ENCODE measurements at places on chromosomes 7 and 10. TPM values are rescaled to one million over a fixed set of nuclear protein-coding genes. Genes with fewer than 3 reads are reported as not detected.

- no peak for DNase-seq
These were observed 10.4 kb upstream of the ZMYND11 start for GRCh38 chr10:124874-125273.

DNA sequence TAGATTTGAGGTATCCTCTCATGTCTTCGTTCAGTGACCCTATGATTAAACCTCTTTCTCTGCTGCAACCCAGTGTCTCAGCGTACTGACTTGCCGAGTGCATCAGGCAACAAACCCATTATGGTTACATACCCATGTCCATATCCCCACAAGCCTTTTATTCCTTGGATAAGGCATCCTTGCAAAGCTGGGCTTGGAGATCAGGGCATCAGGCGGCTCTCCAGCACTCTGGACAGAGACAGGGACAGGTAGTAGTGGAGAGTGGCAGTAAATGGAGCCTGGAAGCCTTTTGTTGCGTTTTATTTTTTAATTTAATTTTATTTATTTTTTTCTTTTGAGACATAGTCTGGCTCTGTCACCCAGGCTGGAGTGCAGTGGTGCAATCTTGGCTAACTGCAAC, 32.0 kb upstream of the NPFFR1 start:
- no peak for DNase-seq

GRCh38 chr7:157271315-157271990, 65.4 kb upstream of the DNAJB6 start:
- no peak for DNase-seq

GRCh38 chr10:70293169-70293843, 9.5 kb upstream of the NPFFR1 start:
- no peak for DNase-seq

- no peak for DNase-seq
These were observed 185.8 kb upstream of the TMEM106B start for GRCh38 chr7:12025246-12025645.

- peak; percentile 59 for DNase-seq
These were observed 49.8 kb downstream of the SPOCK2 start for GRCh38 chr10:72038458-72039001.

DNA sequence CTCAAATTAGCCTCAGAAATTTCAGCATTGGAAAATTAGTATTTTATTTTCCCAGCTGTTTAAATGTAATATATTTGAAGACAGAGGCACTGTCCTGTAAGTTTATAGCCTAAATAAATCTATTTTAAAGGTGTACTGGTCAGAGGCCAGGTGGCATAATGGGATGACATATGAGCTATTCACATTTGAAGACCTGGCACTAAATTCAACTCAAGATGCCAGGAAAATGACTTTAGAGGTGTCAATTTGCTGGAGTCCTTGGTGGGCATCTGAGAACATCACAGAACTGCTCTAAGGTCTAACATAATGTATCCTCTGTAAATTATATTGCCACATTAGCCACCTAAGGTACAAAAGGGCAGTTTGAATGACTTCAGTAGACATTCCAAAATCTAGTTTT, 348.9 kb upstream of the BMPER start:
- DNase-seq: no peak

GRCh38 chr10:123390874-123391273, 236.7 kb downstream of the BUB3 start:
- no peak for DNase-seq

DNA sequence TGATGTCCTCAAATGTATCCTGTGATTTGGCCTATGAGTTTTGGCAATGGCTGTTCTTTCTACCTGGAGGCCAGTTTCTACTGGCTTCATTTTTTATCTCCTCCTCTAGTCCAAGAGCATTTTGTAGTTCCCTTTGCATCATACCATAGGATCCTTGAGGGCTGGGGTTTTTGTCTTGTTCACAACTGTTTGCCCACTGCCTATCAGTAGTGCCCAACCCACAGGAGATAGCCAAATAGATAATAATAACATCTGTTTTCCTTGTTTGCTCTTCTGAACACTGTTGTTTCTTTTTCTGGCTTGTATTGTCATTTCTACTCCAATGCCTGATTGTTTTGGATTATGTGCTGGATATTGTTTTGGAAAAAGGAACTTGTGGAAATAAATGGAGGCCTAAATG, 3.4 kb downstream of the CDK1 start:
- peak; percentile 25 for DNase-seq

- DNase-seq: no peak
These were observed 118.3 kb upstream of the KMT2E start for GRCh38 chr7:104895522-104896236.

DNA sequence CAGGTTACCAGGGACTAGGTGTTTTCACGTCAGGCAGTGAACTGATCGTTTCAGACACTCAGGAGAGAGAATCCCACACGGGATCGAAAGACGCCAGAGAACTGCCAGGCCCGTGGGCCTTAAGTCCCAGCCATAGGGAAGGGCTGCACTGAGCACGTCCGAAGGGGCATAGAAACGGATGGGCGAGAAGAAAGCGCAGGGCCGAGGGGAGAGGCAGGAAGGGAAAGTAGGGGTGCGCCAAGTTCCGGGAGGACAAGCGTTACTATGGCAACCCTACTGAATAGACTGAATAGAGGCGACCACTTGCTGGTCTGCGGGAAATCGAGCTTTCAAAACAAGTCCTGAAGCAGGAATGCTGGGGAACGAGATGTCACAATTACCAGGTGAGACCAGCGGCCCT, 421.3 kb upstream of the NUPR2 start:
- DNase-seq: no peak

DNA sequence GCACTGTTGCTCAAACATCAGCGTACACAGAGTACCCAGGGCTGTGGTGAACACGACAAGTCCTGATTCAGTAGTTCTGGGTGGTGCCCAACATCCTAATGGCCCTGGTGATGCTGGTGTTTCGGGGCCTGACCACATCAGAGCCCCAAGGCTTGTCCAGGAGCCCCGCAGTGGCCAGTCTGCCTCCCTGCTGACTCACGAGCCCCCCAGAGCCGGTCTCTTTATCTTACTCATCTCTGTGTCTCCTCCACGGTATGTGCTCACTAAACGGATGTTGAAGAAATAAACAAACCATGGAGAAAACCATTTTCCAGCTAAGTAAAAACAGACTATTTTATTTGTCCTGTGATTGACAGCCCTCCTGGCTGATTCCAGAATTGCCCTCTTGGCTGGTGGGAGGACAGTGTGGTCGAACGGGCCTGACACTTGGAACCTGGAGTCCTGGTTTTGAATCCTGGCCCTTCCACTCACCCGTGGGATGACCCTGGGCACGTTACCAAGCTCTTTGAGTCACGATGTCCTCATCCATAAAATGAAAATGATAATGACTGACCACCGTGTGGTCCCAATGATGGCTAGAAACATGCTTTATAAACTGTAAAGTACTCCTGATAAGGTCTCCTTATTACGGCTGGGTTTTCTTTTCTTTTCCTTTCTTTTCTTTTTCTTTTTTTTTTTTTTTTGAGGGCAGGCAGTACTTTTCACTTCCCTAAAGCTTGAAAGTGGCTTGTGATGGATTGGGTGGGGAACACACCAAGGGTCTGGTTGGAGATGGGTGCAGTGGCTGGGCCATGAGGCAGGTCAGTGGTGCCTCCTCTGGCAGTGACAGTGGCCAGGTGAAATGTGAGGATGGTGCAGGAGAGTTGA, 5.7 kb downstream of the HIP1 start:
- peak; percentile 55 for DNase-seq

DNA sequence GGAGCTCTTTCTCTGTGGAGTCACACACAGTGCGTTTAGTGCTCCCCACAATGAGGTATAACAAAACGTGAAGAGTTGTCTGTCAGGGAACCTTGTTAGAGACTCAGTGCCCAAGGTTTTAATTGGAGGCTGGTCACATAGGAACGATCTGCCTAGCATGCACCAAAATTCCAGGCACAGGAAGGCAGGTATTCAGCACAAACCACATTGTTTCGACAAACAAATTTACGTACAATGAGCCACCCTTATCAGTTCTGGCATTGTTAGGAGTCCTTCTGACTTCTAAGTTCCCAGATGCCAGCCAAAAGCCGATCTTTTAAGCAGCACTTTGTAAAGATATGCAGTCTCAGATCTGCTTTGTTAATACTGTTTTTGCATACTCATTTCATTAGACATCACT, 414.2 kb upstream of the MTPN start:
- DNase-seq: no peak

GRCh38 chr7:152076324-152076821, 50.9 kb downstream of the GALNT11 start:
- DNase-seq: peak; percentile 17

DNA sequence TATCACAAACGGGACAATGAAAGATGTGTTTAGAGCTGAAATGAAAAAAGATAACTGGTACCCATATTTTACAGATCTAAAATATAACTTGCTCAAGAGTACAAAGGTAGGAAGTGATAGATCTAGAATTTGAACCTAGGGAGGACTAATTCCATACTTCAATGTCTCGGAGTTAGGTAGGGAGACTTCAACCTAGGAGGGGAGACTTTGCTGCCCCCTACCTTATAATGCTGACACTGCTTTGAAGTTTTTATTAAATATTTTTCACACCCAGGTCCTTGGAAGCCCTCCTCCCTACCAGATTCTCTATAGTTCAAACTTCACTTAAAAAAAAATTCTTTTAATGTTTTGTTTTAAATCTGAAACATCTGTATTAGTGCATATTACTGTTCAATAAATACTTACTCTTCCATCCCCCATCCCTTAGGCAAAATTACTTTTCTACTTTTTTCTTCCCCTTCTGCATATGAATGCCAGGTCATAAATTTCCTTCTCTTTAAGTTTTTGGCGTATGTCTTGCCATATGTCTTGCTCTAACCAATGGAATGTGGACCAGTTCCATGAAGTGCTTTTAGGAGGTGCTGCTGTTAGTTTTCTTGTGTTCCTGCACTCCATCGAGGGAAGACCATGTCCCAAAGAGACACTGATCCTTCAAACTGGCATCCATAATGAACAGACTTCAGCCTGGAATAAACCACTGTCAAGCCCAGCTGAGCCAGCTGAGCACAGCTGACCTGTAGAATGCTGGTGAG, 57.8 kb downstream of the MICU1 start:
- no peak for DNase-seq

GRCh38 chr7:57425969-57426628, 23.9 kb upstream of the ZNF716 start:
- DNase-seq: no peak

DNA sequence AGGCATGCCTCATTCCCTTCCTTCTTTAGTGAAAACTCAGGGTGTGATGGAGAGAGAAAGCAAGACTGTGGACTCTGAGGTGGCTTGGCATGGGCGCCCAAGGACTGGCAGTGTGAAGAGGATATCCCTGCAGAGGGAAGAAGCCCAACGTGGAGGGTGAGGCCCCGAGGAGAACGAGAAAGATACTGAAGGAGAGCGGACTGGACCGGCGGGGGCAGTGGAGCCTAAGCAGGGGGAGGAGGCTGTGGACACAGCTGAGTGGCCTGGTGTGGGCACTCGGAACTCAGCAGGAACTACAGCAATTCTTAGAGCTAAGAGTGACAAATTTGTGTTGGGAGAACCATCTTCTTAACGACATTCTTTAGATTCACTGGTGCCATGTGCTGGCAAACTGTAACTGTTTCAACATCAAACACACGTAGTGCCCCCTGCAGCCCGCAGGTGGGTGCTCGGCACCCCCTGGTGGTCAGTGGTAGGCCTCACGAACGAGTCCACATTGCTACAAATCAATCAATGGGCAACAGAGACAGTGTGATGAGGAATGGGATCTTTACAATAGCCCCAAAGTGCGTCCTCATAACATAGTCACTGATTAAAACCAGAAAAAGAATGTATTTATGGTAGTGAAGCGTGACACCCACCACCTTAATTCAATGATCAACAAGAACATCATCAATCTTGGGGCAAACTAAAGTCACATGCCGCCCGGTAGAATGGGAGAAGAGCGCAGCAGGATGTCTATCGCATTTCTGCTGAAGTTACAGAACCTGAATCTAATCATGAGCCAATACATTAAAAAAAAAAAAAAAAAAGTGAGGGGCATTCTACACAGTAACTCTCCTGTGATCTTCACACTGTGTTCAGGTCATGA, 2.0 kb upstream of the SFTPA1 start:
- peak; percentile 10 for DNase-seq

GRCh38 chr10:6678211-6678803, 98.2 kb upstream of the PRKCQ start:
- peak; percentile 40 for DNase-seq

DNA sequence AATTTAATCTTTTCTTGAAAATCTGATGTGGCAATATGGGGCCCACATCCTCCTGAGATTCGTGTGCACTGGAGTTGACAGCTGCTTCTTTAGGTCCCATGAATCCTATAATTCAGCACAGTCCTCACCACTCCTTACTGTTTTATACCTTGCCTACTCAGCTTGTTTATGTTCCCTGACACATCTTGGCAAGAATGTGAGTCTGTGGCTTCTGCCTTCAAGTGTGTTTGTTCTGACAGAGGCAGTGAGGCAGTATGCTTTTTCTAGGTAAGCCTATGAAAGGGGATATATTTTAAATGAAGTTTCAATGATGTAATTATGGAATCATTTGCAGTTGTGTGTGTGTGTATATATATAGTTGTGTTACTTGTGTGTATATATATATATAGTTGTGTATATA, 106.4 kb downstream of the AMPH start:
- DNase-seq: no peak

GRCh38 chr7:50590535-50590934, 25.3 kb upstream of the DDC start:
- no peak for DNase-seq

DNA sequence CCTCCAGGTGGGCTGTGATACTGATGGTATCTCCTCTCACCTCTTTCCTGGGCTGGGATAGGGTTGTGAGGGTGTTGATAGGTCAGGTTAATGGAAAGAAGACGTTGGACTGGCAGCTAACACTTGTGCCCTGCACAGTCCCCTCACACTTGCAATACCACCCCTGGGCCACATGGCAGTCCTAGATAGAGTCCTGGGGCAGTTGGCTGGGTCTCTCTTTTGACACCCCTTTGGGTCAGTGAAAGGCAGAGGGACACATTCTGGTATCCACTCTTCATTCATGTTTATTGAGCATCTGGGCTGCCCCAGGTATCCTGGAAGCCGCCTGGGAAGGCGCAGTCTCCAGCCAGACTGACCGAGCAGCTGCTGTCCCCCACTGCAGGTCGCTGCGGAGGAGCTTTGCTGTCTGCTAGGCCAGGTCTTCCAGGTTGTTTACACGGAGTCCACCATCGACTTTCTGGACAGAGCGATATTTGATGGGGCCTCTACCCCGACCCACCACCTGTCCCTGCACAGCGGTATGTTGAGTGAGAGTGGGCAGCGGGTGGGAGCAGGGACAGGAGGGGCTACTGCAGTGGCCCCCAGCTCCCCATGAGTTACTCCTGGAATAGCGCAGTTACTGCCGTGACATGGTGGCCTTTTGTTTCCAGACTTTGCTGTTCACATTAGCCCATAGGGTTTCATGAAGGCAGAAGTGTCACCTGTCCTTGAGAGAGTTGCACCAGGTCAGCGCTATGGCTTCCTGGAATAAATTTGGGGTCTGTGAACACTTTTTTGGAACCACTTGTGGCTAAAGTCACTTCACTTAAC, 19.1 kb downstream of the NACAD start:
- DNase-seq: no peak

GRCh38 chr10:48894911-48895802, 44.5 kb downstream of the LRRC18 start:
- DNase-seq: no peak

SVIL gene
- total RNA-seq: 97.7 TPM

GGCT gene
- 27.3 TPM for total RNA-seq

NCF1 gene
- total RNA-seq: not detected

WDR86 gene
- 17.7 TPM for total RNA-seq

SLC18A3 gene
- total RNA-seq: not detected

CPA5 gene
- 0.09 TPM for total RNA-seq

PHYHIPL gene
- total RNA-seq: not detected

RNLS gene
- 16.8 TPM for total RNA-seq

CDK1 gene
- 82.9 TPM for total RNA-seq

IFIT1 gene
- total RNA-seq: 172 TPM

PPP1R9A gene
- 0.45 TPM for total RNA-seq
